ENCODE measurements at places on chromosomes 2 and 18.
A peak's percentile ranks its signal among the peaks of the same experiment; 100 is the strongest.

DNA sequence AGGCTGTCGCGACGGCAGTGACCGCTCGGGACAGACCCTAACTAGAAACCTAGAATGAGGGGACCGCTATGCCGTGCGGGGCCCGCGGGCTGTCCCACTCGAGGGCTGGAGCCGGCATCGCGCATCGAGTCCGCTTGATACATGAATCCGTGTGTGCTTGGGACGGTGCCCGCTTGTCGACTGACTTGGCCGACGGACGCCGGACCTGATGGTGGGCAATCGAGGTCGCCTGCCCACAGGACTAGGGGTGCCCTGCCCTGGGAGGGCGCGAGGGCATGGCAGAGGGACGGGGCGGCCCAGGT, 749 bp upstream of the PTMA start:
- peak; percentile 38 for DNase-seq

GRCh38 chr2:241617431-241618154, 19.4 kb downstream of the THAP4 start:
- DNase-seq = no peak

DNA sequence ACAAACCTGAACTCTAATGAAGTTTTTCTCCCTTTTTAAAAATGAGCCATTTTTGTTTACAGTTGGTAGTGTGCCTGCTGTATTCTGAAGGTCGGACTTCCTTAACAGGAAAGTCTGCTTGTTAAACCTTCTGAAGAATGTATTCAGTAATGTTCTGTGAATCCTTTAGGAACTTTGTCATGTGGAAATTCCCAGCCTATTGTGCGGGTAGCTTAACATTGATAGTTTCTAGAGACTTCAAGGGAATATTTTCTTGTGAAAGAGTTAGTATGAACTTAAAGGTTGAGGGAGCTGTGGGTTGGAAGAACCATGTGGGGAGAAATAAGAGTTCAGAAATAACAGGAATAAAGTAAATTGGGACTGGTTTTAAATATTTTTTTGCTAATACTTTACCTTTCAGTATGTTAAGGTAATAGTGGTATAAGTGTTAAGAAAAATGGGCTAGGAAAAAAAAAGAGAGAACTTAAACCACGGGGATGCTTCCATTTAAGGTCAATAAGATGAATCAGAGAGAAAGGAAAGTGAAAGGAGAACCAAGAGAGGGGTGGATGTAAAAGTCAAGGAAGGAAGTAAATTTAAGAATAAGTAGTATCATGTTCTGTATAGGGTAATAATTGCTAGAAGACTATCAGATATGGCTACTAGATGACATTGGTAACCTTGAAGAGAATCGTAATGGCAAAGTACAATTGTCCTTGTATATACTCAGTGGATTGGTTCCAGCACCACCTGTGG, 90.5 kb downstream of the PMS1 start:
- no peak for DNase-seq

DNA sequence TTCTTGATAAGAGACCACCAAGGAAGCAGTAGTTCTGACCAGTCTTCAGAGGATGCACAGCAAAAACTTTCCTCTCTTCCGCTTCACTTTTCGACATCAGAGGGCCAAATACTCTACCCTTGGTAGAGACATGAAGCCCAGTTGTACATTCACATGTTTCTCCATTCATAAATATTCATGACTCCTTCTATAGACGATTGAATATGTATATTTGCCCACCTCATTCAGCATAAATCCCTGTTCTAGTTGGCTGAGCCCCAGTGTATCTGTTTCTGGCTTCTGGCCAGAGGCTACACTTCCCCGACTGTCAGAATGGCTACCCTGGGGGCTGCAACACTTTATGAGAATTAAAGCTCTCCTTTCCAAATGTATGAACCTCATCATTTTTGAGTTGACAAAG, 258.5 kb downstream of the ASXL3 start:
- no peak for DNase-seq

DNA sequence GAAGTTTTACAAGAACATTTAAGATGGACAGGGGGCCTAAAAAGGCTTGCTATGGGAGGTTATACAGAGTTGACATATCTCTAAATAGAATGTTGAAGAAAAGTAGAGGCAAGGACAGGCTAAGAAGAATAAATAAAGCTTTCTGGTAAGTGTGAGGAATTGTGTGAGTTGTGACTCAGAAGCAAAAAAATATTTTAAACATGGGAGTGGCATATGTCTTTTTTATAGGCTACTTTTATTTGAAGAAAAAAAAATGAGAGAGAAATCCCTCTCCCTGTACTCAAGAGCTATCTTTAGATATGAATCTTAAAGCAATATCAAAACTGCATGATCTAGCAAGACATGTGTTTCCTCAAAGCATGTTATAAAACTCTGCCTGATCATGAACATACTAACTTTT, 41.1 kb downstream of the RAB3GAP1 start:
- no peak for DNase-seq

GRCh38 chr18:59049721-59050660, 89.7 kb upstream of the SEC11C start:
- DNase-seq = no peak

GRCh38 chr2:37190290-37190689, 1.8 kb upstream of the SULT6B1 start:
- no peak for DNase-seq

DNA sequence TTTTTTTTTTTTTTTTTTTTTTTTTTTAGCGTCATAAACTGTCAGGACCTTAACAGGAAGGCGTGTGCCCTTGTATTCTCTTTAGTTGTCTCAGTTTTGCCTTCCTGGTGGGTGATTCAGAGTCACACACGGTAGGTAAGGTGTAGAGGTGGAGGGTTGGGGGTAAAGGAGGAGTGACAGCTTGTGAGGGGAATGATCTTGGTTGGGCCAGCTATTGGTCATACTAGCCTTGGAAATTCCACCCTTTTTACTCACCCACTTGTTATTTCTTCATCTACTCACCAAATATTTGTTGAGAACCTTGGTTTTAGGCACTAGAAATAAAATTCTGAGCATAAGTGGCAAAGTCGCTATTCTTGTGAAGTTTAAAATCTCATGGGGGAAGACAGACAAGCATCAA, 22.2 kb downstream of the SMIM21 start:
- peak; percentile 30 for DNase-seq

DNA sequence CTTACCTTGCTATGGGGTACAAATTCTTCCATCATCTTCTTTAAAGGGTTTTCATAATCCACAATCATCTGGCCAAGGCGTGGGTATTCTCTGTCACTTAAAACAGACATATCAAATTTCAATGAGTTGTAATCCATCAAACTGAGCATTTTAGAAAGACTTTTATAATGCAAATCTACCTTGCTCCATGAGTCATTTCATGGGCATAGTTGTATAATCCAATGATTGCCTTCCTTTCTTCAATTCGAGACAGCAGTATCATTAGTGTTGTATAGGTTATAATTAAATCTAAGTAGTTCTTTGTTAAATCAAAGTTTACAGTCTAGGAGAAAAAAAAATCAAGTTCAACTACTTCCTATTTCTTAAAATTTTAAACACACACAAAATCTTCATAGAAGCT, 36.3 kb downstream of the NCKAP1 start:
- DNase-seq = no peak

GRCh38 chr2:96591054-96591453, 47.1 kb downstream of the KANSL3 start:
- DNase-seq = no peak

- DNase-seq = no peak
Measured at GRCh38 chr2:124025891-124026434, 876 bp downstream of the CNTNAP5 start.

DNA sequence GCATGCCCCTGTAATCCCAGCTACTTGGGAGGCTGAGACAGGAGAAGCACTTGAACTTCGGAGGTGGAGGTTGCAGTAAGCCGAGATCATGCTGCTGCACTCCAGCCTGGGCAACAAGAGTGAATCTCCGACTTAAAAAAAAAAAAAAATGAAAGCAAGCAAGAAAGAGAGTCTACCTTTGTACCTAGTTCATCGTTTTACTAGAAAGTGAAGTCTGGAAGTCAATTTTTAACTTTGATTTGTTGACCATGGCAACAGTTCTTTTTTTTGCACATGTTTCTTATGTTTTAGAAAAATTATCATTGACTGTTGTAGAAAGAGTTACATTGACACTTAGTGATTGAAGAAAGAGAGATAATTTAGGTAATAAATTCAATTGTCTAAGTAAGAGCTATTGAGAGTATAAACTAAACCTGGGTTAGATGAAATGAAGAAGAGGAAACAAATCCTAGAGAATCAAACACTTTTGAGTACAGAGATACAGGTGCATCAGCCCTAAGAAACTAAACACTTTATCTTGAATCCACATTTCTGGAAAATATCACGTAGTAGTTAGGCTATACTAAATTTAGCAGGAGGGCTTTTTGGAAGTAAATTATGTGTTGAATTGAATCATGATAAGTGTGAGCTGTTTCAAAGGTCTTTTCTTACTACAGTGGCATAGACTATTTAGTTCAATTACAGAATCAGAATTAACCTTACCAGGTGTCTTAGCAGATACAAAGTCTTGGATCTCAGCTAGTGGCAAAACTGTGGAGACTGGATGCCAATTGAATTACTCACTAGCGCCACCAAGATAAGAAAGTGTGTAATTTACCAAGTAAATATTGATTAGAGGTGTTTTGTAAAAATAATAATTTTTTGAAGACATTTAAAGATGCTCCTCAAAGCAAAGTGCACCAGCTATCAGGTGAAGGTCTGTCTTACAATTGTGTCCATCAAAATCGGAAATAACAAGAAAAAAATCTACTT, 303.4 kb upstream of the NRXN1 start:
- no peak for DNase-seq

- DNase-seq = no peak
Measured at GRCh38 chr2:109353806-109354745, 225.1 kb downstream of the SH3RF3 start.

GRCh38 chr2:9092383-9093282, 89.1 kb upstream of the MBOAT2 start:
- no peak for DNase-seq

DNA sequence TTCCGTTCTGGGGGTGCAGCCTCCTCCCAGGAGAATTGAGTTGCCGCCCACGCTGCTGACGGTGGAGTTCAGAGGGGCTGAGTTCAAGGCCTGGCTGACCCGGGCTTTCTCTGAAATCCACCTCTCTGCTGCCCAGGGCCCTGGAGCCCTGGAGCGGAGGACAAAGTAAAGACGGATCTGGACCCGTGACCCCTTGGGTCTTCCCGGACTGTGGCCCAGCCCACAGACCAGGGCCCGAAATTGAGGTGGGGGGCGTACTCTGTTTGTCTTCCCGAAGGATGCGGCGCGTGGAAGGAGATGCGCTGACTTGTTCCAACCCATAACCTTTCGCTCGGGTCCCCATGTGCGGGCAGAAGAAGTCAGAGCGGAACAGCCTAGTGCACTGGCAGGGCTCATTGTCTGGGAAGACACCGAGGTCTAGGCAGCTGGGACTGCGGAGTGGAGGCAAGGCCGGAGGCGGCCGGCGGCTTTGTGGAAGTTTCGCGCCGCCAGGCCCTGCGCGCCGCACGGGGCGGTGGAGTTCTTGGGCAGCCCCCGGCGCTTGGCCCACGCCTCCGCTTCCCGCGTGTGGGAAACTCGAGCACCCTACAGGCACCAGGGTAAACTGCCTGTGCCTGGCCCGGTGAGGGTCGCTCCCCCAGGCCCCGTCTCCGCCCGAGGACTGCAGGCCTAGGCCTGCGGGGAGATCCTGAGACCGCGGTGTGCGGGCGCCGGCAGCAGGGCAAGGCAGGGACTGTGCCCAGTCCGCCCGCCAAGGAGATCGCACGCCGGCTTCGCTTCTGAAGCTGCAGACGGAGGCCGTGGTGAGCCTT, 9.8 kb downstream of the POU3F3 start:
- DNase-seq = no peak

GRCh38 chr18:69400253-69400975, at the start of gene DOK6:
Gene DOK6 (plus strand): TSS chr18:69400888.
- peak; percentile 80 for DNase-seq

GRCh38 chr2:4533806-4534205, 830.4 kb downstream of the DCDC2C start:
- DNase-seq = no peak

DNA sequence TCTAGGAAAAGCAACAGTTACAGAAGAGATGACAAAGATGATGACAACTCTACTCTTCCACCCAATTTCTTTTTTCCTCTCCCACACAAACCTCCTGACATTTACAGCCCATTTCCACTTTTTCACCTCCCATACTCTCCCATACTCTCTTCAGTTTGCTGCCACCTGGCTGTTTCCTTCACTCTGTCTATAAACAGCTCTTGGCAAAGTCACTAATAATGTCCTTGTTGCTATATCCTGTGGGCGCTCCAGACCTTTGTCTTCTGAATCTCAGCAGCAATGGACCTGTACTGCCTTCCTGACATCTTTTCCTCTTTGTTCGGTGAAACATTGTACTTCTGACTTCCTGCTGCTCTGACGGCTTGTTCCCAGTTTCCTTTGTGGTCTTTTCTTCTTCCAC, 60.7 kb upstream of the CAVIN2 start:
- DNase-seq = no peak

GRCh38 chr2:78245394-78246135, 723.4 kb upstream of the LRRTM4 start:
- no peak for DNase-seq

DNA sequence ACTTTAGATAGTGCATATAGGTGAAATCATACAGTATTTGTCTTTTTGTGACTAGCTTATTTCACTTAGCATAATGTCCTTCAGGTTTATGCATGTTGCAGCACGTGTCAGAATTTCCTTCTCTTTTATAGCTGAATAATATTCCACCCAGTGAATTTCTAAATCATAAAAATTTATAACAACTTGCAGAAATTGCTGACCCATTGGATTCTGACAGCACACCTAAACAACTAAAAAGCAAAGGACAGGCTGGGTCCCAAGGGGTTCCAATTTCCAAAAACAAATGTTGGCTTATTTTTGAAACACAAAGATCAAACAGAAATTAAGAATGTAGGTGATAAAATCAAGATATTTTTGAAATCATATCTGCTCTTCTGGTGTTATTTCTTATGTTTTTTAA, 86.5 kb upstream of the ACKR3 start:
- no peak for DNase-seq

GRCh38 chr18:57202881-57203280, 56.0 kb downstream of the BOD1L2 start:
- no peak for DNase-seq

DNA sequence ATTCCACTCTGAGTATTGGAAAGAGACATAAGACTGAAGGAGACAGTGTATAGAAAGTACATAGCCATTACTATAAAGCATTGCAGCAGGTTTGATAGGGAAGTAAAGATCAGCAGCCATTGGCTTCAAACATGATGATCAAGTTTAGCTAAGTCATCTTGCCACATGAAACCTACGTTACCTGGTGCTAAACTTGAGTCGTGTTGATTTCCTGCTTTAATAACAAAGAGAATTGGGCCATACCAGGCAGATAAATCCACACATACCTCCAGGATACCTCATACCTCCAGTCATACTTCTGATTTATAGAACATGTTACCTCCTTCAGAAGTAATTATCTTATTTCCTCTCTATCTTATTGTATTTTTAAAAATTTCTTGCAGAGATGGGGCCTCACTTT, 10.3 kb upstream of the KYNU start:
- DNase-seq = no peak

GRCh38 chr18:7000484-7001096, 117.0 kb downstream of the LAMA1 start:
- DNase-seq = peak; percentile 31

DNA sequence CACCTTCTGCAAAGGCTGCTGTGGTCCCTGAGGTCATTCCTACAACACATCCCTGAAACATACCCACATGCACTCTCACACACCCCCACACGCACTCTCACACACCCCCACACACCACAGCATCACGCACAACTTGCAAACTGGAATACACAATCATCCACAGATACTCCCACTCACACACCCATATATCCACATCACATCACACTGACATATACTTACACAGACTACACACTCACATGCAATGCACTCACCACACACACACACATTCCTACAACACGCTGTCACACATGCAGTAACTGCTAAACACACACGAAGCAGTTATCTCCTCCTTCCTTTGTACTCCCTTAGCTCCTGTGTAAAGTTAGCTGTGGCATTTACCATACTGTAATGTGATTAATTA, 57.1 kb upstream of the PKDCC start:
- peak; percentile 78 for DNase-seq
